Activated CD4-positive, CD25-positive, alpha-beta regulatory T cell (primary cell): ENCODE measurements at places on chromosomes 6 and 20.

- no peak for DNase-seq
Measured at GRCh38 chr20:44390280-44390679, 34.8 kb downstream of the HNF4A start.

DNA sequence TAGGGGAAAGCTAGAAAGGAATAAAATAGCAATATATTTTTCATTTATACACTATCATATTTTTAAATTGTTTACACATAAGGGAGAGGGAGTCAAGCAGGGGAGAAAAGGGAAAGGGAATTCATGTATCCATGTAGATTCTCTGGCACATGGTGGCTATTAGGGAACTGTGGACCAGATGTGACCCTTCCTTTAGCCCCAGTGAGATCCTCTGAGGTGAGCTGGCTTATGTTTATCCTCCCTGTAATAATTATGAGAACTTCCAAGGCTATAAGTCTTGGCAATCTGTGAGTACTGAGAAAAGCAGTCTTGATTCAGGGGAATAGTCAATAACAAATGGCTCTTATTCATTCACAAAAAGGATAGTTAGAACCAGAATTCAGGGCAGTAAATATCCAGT lies 42.6 kb downstream of the TSBP1 start:
- DNase-seq: no peak

GRCh38 chr20:58140787-58141425 lies 87.5 kb downstream of the ANKRD60 start:
- DNase-seq: no peak

GRCh38 chr6:112086744-112087135 lies 542 bp downstream of the TUBE1 start:
- no peak for DNase-seq

GRCh38 chr6:148538261-148539190 lies 195.9 kb downstream of the SASH1 start:
- DNase-seq: no peak

DNA sequence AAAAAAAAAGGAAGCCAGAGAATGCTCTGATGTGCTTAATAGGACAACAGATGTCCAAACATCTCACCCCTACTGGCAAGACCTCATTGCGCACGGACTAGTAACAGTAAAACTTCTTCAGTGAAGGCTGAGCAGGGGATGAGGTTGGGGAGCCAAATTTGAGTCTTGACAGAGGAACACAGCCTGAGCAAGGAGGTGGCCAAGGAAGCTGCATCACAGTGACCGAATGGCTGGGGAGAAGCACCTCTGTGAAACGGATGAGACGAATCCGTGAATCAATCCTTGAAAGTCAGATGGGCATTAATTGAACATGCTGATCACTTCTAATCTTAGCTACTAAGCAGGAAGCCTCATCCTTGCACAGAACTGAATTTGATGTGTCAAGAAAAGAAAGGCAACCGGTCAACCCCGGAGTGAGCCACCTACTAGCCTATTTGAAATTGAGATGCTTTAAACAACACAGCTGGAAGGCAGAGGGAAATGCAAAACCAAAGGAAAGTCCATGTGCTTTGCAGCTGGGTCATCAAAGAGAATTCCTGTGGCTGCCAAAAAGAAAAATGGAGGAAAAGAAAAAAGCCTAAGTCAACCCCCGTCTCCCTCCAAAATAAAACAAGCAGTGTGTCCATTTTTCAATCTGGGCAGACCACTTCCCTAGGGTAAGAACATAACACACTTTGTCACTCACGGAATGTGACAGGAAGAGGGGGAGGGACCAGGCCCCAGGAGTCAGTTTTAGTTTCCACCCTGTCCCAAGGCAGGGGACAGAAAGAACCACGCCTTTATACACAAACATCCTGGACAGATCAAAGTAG lies 29.5 kb downstream of the PXDC1 start:
- DNase-seq: no peak

DNA sequence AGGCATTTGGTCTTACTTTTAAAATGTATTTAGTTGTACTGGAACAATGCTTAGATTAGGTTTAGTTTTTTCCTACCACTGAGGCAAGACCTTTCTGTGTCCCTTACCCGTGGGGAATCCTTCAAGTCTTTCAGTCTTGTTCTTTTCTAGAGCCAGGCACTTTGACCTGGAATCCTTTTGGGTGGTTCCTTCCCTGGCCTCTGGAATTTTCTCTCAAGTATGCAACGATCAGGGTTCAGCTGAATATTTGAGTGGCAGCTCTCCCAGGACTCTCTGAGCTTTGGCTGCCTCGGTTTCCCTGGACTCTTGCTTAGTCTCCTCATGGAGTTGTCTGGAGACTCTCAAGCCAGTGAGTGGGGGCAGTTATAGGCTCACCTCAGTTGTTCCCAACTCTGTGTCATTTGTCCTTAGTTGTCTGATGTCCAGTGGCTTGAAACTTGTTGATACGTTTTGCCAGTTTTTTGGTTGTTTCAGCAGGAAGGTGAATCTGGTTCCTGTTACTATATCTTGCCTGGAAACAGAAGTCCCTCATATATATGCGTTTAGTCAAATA lies 118.1 kb downstream of the QKI start:
- DNase-seq: no peak

- DNase-seq: no peak
Measured at GRCh38 chr6:116059713-116060571, 749 bp downstream of the FRK start.

DNA sequence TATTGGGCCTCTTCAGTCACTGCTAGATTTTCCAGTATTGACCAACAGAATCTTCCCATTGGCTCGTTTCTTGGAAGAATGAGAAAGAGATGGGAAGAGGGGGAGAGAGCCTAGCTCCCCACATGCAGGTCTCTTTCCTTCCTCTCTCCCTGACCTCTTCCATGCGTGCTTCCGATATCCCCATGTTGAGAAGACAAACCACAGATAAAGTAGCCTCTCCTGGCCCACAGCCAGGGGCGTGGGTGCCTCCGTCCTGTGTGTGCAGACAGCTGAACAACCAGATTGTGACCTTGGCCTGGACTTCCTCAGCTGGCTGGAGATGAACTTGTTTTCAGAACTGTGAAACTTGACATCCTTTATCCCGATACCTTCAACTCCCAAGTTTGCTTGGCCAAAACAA lies 71.0 kb downstream of the EDN3 start:
- DNase-seq: no peak

DNA sequence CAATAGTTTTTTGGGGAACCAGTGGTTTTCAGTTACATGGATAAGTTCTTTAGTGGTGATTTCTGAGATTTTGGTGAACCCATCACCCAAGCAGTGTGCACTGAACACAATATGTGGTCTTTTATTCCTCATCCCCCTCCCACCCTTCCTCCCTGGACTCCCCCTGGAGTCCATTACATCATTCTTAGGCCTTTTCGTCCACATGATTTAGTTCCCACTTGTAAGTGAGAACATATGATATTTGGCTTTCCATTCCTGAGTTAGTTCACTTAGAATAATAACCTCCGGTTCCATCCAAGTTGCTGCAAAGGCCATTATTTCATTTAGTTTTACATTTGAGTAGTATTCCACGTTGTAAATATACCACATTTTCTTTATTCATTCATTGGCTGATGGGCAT lies 28.3 kb downstream of the RPP40 start:
- no peak for DNase-seq
